ENCODE measurements at places on chromosomes 1 and 21. TPM values are rescaled to one million over a fixed set of nuclear protein-coding genes. Genes with fewer than 3 reads are reported as not detected.

- no peak for DNase-seq
Measured at GRCh38 chr1:153976819-153977249, 640 bp downstream of the JTB start.

GRCh38 chr1:51378871-51379270 is 48.5 kb upstream of the TTC39A start:
- no peak for DNase-seq

AURKAIP1 gene
- 92.1 TPM for total RNA-seq

SLAMF7 gene
- 9.2 TPM for total RNA-seq
